Eye (tissue), 1 donor: ENCODE measurements at places on chromosomes 3 and 15.

- peak; percentile 87 for DNase-seq
Observed at GRCh38 chr3:124995460-124995994, 60.3 kb downstream of the HEG1 start.

- DNase-seq: no peak
Observed at GRCh38 chr3:46089237-46090011, 62.1 kb upstream of the XCR1 start.

GRCh38 chr3:113678773-113679172, 17.7 kb downstream of the USF3 start:
- no peak for DNase-seq

DNA sequence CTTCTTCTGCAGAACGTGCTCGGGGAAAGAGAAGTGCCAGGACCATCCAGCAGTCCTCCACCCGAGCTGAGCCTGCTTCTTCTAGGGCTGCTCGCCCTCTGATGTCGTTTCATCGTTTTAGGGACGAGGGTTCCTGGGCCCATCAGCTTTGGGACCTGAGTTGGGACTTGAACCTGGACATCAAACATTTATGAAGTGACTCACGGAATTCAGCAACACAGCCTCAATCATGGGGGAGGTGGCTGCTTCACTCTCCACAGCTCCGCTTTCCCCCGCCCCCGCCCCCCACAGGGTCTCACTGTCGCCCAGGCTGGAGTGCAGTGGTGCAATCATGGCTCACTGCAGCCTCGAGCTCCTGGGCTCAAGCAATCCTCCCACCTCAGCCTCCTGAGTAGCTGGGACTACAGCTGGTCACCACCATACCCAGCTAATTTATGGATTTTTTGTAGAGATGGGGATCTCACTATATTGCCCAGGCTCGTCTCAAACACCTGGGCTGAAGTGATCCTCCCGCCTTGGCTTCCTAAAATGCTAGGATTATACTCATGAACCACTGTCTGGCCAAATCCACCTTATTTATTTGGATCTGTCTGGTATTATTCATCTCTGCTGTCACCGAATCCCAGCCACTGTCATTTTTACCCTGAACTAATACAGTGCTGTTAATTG, 725 bp upstream of the SCAMP2 start:
- DNase-seq: no peak

DNA sequence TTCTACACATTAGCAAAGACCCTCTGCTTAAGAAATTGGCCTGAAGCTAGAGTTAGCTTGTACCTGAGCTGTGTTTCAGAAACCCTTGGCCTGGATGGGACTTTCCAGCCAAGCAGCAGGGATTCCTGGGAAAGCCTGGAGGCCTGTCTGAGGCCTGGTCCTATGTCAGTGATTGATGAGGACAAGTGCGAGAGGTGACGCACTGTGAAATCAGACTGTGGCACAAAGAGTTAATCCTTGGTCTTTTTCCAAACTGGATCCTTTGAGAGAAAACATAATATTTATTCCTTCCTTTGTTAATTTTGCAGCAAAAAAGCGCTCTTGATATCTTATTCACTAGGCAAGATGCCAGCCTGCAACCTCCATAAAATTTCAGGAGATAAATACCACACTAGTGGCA, 225.0 kb upstream of the ATP11B start:
- peak; percentile 19 for DNase-seq

DNA sequence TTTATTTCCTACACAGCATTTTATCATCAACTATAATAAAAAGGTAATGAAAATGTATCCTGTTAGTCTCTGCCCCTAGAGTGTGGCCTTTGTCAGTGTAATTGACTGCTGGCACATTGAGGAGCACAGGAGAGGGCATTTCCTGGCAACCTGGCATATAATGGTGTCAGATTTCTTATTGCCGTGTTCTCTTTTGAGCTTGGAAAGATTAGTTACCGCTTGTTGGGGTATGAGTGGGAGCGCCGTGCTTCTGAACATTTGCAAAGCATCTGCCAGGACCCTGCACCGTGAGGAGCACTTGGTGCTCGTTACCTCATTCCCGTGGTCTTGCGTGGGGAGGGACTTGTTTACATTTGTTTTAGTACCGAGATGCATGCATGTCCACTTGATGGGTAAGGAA, 124.4 kb downstream of the PTPRG start:
- DNase-seq: no peak

GRCh38 chr3:43879166-43879565, 188.4 kb downstream of the ABHD5 start:
- peak; percentile 47 for DNase-seq

GRCh38 chr3:123952844-123953520, 8.0 kb downstream of the CCDC14 start:
- DNase-seq: no peak

GRCh38 chr3:8110966-8111798, 390.4 kb upstream of the LMCD1 start:
- peak; percentile 94 for DNase-seq

- DNase-seq: peak; percentile 73
Observed at GRCh38 chr3:141796081-141796888, 33.1 kb downstream of the GRK7 start.

GRCh38 chr3:32288819-32289218, 50.3 kb downstream of the CMTM8 start:
- no peak for DNase-seq

- no peak for DNase-seq
Observed at GRCh38 chr3:115646027-115646690, 22.8 kb downstream of the GAP43 start.

- DNase-seq: no peak
Observed at GRCh38 chr3:154301561-154301960, 22.7 kb downstream of the DHX36 start.

DNA sequence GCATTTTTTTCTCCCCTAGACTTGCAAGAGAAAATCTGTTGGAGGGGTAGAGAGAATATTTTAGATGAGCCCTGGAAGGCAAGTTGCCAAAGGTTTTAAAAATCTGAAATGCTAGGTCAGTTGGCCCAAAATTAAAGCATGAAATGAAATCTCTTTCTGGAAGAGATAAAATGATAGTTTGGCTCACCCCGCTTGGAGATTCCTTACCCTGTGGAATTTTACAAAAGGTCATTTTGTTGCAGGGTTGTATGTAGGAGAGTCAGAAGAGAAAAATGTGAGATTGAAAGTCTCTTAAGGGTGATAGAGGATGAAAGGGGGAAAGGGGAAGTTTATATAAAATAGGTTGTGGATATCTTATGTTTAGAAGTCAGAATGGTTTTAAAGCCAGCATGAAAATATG, 277.8 kb downstream of the CD47 start:
- no peak for DNase-seq

DNA sequence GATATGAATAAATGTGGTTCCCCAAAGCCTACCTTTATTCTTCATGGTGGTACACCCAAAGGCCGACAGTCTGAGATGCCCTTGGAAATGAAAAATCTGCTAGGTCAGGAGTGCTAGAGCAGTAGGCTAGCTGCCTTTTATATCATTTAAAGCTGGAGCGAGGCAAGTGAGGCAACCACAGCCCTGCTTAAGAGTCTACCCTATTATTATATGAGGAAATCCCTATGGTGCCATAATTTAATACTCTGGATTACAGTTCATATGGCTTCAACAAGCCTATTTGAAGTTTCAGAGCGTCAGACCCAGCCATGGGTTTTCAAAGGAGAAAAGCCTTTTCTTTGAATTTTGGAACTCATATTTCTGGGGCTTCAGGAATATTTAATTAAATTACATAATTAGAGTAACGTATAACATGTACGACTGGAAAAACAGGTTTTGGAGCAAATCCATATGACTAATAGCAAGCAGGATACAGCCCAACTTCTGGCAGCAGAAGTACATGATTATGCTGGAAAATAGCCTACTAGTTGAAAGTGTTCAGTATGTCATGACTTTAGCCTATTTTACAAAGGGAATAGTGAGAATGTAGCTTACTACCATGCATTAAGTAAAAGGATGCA, 18.0 kb upstream of the SLTM start:
- DNase-seq: peak; percentile 30

- no peak for DNase-seq
Observed at GRCh38 chr3:9214599-9214998, 34.8 kb downstream of the SRGAP3 start.

- no peak for DNase-seq
Observed at GRCh38 chr3:72887343-72887704, 522 bp upstream of the GXYLT2 start.

DNA sequence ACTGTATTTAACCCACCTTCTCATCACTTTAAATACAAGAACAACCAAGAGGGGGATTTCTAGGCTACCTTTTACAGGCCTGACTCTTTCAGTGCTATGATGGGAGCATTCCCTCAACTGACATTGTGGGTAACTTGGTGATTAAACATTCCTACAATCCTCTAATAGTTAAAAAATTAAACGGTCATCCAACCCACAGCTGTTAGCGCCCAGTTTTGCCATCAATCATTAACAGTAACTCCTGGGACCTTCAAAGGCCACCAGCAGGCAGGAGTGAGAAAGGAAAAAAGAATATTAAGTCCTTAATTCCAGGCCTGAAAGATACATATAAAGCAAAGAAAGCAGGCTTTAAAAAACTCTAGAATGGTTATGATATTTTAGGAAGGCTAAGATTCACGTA, 512.1 kb downstream of the MAGI1 start:
- no peak for DNase-seq

- no peak for DNase-seq
Observed at GRCh38 chr3:117118604-117119003, 409.0 kb downstream of the TUSC7 start.

DNA sequence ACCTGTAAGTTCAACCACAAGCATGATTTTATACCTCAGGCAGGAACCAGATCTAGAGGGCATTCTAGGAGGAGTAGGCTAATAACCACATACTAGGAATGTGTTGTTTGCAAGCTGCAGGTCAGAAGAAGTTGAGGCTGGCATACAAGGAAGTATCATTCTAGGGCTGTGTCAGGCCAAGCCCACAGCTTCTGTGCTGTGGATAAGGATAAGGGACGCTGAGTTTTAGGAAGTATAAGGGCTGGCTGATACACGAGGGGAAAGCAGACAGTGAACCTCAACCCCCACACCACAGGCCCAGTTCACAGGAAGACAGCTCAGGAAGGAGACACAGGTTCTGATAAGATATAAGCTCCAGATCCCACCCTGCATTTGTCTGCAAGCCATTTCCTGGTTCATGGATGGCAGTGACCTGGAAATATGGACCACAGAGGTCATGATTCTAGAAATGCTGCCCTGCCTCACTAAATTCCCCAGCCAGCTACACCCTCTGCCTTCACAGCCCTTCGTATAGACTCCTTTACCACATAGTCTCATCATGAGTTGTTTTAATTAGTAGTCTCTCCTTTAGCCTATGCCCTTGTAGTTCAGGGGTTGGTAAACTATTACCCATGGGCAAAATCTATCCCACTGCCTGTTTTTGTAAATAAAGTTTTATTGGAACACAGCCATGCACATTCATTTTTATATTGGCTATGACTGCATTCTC, 260.7 kb downstream of the OPA1 start:
- DNase-seq: no peak

DNA sequence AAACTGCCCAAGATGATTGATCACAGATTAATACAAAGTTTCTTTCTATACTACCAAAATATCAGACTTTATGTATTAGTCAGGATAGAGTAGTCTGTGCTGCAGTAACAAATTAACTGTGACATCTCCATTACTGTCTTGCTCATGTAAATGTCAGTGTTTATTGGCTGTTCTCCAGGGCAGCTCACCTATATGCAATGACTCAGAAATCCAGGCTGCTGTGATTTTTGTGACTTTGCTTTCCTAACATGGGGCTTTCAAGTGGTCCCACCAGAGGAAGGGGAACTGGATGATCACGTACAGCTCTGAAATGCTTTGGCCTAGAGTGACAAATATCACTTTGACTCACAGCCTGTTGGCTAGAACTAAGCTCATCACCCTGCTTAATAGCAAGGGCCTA, 12.9 kb downstream of the PLS1 start:
- no peak for DNase-seq

GRCh38 chr3:69612791-69613190, 126.5 kb upstream of the MITF start:
- no peak for DNase-seq

DNA sequence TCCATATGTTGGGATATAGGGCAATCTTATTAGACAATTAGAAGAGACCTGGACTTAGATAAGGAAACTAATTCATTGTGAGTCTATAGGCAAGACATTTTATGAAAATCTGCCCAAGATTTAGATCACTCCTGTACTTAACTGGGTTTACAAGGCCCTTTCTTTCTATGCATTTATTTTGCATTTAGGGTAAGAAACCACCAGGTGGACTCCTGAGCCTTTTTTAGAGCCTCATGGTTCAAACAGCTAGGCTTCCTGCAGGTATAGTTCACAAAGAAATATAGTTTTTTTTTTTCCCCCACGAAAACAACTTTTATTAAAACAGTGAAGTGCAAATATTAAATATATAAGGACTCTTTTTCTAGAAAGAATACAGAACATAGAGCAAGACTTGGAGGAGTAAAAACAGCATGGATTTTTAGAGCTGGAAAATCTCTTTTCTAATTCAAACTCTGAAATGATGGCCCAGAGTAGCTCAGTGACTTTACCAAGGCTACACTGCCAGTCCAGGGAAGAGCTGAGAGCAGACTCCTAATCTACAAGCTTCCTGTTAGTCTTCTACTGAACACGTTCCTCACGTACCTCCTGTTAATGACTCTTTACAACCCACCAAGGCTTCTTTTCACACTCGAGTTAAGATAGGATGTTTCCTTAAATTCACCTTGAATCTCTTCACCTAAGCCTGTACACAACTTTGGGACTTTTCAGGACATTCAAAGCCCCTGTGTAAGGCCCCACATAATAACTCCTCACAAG, 400.9 kb upstream of the ATP11B start:
- no peak for DNase-seq

DNA sequence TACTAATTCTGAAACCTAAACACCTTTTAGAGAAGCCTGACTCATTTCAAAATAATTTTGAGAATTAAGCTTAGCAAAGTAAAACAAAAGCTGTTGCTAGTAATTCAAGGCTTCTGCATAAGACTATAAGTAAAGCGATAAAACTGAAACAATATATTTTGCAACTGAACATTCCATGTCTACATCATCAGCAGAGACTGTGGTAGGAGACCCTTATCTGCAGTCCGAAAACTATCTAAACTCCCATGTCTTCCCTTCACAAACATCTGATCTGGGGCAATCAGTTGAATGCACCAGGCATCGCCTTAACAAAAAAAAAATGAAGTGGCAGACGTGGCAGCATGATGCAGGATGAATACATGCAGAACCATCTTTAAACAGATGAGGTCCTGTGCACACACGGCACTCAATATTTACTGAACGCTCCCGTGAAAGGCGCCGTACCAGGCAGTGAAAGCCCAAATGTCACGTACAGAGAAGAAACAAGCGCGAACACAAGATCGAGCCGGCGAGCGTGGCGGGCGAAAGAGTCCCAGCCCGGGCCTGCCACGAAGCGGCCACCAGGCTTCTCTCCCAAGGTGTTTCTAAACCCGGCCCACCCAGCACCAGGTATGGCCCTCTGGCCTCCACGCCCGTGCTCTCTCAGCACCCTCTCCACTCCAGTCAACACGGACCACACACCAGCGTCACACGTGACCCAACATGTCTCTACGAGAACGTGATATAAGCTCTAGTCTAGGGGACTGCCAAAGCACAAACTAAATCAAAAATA, 63.0 kb downstream of the CHSY1 start:
- DNase-seq: no peak

- DNase-seq: no peak
Observed at GRCh38 chr15:89067751-89068150, 20.5 kb upstream of the ABHD2 start.
